ENCODE measurements at places on chromosomes 5 and 9.

DNA sequence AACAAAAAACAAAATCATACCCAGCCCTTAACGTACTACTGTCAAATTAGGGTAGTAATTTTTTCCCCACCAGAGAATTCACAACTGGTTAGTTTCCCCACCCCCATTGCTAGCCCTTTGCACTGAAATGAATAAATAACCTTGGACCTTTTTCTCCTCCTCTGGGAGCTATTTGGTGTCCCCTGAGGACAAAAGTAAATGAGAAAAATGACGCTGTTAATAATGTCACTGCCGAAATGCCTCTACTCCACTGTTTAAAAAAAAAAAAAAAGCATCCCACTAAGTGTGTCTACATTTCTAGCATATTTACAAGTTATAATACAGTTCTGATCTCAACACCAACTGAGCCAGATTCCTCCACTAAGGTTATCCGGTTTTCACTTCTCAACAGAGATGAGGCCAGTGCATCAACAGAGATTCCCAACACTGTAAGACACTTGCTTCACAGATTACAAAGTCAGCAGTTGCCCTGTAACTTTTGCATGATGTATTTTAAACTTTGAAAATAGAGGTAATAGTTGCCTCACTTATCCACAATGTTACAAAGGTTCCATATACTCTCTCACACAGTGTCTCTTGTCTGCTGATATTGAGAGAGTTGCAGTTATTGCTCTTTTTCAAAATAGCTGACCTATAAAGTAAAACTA lies 5.1 kb upstream of the NFIB start:
- no peak for DNase-seq

GRCh38 chr9:133141833-133142595 lies 21.0 kb upstream of the RALGDS start:
- DNase-seq, result peak; percentile 60

DNA sequence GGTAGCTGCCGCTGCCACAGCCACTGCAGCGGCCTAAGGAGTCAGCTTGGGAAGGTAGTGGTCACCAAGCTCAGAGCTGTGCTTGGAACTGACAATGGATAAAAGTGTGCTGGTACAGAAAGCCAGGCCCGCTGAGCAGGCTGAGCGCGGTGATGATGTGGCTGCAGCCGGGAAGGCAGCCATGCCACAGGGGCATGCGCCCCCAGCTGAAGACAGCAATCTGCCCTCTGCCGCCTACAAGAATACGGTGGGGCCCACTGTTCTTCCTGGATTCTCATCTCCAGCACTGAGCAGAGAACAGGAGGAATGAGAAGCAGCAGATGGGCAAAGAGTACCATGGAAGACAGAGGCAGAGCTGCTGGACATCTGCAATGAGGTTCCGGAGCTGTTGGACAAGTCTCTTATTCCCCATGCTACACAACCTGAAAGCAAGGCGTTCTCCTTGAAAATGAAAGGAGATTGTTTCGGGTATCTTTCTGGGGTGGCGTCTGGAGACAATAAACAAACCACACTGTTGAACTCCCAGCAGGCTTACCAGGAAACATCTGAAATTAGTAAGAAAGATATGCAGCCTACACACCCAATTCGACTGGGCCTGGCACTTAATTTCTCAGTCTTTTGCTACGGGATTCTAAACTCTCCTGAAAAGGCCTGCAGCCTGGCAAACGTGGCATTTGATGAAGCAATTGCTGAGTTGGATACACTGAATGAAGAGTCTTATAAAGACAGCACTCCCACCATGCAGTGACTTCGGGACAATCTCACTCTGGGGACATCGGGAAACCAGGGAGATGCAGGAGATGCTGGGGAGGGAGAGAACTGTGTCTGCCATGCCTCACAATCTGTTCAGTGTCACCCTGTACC lies 22.8 kb upstream of the ANKRD18A start:
- no peak for DNase-seq

DNA sequence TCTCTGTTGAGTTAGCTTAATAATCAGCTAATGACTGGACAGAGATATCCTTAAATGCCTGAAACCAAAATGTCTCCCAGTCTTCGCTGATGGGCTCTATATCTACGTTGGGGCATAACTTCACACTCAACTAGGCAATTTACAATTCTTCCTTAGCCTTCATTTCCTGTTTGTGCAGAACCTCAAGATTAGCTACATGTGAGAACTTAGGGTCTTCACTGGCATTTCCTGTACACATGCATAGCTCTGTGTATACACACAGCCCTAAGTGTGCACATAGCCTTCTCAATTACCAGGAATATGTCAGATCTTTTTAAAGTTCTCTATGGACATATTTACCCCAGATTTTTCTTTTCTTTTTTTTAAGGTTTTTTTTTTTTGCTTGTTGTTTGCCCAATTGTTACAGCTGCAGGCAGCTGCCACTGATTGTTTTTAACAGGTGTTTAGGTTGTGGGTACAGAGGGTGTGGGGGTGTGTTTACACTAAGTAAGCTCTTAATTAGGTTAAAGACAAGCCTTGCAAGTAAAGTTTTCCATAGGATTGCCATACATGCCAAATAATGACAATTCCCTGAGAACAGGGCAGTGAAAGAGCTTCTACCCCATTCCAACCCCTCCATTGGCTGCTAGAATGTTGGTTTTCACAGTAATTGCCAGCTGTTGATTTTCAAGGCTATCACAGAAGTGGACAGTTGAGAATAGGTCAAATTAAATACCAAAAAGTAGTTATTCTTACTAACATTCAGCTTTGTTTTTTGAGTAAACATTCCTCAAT lies 441.0 kb downstream of the TLE4 start:
- no peak for DNase-seq

DNA sequence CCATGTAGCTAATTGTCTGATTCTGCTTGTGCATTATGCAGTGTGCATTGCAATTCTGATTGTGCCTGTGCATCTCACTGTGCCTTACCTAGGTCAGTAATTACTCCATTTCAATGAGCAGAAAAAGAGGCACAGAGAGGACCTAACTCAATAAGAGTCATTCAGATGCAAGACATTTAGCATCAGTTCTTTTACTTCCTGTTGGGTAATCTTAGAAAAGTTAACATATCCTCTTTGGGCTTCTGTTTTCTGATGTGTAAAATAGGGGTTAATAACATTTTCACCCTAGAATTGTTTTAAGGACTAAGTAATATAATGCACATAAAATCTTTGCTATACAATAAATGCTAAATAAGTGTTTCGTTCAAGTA lies 7.0 kb upstream of the DCTN4 start:
- no peak for DNase-seq

DNA sequence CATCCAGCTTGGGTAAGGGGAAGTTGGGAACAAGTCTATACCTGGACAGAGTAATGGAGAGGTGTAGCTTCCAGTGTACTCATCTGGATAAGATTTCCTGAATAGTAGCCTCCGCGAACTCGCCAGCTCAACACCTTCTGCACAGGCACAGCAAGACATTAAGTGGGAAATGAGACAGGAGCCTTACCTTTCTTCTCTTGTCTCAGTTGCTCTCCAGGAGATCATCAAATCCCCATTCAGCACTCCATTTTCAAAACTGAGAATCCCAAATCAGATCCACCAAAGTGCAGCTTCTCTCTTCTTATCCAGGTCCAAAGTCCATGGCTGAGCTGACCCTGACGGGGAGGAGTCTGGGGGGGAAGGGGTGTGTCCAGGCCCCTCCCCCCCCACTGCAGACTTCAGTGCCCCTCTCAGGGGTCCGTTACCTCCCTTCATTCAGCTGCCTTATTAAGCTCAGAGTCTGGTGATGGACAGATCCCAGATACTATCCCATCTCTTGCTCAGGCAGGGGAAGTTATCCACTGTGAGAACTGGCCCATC lies 5.9 kb upstream of the MGAT1 start:
- no peak for DNase-seq

- no peak for DNase-seq
Observed at GRCh38 chr5:122182491-122182921, 53.2 kb downstream of the ZNF474 start.

DNA sequence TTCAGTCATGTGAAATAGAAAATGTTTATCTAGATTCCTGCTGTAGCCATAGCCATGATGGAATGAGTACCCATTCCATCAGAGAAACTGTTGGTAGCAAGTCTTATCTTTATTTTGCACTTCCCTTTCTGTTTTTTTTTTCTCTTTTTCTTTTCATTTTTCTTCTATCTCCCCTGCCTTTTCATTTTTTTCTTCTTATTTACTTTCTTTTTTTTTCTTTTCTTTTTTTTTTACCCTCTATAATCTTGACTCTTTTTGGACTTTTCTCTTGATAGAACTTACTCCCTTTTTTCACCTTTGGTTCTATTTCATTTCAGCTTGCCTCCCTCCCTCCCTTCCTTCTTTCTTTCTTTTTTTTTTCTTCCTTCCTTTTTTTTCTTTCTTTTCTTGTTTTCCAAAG lies 15.4 kb downstream of the SLC25A46 start:
- no peak for DNase-seq

- DNase-seq, result no peak
Observed at GRCh38 chr5:122126756-122127321, 2.5 kb upstream of the ZNF474 start.

GRCh38 chr9:91154686-91155085 lies 207.0 kb downstream of the AUH start:
- no peak for DNase-seq

DNA sequence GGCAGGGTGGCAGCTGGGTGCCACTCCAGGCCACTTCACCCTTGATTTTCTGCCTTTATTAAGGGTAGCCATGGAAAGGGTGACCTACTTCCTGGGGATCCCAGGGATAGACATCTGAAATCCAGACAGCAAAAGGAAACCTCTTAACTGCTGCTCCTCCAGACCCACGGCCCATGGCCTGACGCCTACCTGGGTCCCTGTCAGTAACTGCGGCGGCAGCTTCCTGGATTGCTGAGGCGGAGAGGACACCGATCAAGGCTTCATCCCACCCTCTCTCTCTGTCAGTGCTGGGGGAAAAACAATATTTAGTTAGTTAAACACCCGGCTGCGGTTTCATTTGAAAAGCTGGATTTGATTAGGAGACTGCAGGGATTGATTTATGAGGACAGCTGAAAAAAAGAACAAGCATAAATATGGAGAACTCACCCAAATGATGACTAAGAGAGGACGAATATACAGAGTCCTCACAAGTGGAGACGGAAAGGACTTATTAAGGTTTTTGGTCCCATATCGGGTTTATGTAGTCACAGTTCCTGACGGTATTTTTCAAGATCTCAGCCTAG lies 158.7 kb upstream of the KLF4 start:
- DNase-seq, result no peak

DNA sequence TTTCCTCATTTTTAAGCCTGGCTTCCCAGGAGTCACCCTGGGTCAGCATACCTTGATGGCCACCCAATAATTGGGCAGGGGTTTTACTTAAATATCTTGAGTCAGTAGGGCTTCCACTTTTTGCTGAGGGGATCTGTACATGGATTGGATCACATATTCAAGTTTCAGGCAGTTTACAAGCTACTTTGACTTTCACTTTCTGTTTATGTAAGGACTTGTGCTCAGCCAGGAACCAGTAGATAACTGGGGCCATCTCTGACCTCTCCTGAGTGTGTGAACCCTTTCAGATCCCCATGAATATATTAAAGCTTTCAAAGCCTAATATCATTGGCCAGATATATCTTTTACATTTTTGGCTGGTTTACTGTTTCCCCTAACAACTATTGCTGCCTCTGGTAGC lies 45.1 kb downstream of the SLCO6A1 start:
- no peak for DNase-seq

DNA sequence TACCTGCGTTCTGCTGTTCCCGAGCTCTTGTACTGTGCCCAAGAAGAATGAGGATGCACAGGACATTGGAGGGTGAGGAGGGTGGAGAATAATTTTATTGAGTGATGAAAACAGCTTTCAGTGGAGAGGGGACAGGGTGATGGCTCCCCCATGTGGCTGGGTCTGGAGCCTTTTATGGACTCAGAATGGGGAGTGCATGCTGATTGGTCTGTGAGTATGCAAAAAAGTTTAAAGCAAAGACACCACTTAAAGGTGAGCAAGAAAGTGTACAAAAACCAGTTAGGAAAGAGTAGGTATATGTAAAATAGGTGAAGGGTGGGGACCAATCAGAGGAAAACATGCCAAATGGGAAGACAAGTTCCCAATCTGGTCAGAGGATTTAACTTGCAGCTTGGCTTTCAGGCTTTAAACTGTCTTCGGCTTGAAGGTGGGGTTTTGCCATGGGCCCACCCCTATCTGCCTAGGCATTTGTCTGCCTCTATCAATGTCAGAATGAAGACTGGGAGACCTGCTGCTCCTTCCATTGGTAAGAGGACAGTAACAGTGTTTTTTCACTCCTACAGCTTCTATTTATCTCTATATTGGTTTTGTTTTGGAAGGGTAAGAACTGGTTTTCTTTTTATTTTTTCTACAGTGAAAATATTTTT lies 118.0 kb upstream of the RAI14 start:
- peak; percentile 9 for DNase-seq

GRCh38 chr5:69170495-69170894 lies 3.5 kb downstream of the CCNB1 start:
- DNase-seq, result no peak

- DNase-seq, result no peak
Observed at GRCh38 chr9:69918322-69918721, 97.7 kb downstream of the CFAP95 start.

DNA sequence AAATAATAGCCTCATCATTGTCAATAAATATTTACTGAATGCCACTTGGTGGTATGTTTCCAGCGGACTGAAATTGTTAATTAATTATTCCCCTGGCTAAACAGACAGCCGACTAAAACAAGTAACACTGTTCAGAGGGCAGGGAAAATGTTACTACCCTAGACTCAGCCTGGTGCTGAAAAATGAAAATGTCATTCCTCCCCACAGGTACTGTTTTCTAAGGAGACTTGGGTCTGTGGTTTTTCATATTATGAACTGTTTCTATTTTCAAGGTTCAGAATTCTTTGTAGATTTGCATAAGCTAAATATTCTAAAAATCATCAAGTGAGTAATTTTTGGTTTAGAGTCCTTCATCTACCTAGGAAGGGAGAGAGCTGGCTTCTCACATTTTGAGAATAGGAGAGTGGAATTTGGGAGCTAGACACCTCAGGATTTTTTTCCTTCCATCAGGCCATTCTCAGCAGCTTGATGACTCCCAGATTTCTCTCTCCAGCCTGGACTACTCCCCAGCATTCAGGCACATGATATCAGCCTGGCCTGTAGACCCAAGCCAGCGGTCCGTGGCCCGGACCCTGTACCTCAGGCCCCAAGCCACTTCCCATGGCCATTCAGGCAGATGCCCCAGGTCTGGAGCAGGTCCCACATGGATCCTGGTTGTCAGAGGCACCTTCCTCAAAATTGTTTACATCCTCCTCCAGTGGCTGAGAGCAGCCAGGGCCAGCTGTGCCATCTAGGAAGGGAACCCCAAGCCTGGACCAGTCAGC lies 24.4 kb downstream of the BHMT start:
- DNase-seq, result no peak

DNA sequence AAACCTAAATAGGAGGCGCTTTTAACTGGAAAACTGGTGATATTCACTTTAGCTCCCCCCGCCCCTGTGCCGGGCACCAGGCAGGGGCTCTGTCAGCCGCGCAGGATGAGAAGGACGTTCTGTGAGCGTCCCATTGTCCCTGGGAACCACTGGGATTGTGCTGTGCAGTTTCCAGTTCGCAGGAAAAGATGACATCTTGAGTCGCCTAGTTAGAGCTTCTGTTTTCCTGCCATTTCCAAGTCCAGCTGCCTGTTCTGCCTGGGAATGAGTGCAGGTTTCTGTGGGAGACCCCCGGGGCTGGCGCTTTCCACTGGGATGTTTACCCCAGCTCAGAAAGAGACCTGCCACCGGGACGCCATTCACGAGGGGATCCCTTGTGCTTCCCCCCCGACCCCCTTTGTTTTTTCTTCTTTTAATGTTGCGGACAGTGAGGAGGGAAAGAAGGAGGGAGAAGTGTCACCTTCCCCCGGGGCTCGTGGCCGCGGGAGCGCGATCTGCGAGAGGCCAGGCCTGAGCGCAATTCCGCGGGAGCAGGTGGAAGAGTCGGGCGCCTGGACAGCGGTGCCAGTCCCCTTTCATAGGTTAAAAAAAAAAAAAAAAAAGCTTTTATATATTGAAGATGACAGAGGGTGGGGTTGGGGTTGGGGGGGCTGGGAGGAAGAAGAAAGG lies 121.5 kb downstream of the RMI1 start:
- DNase-seq, result no peak
